Activated CD4-positive, alpha-beta T cell treated with anti-CD3 and anti-CD28 coated beads for 24 hours (primary cell): ENCODE measurements at places on chromosomes 4 and X.
A peak's percentile ranks its signal among the peaks of the same experiment; 100 is the strongest.

DNA sequence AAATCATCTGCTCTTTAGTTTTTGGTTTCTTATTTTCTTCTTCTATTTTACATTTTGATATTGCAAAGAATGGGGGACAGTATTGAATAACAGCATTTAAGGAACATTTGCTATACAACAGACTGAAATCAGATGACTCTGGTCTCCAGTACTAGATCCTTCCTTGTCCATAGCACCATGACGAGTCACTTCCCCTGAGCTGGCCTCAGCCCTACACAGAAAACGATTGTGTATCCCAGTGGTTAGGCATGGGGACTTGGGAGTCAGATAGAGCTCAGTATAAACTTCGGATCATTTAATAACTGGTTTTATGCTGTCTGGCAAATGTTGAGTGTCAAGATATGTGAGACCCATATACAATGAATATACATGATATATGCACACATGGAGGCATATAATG is 44.7 kb upstream of the BEX4 start:
- no peak for DNase-seq

- DNase-seq, result no peak
Observed at GRCh38 chrX:19677121-19677520, 161.8 kb upstream of the MAP3K15 start.

GRCh38 chr4:9925750-9926439 is 95.4 kb downstream of the SLC2A9 start:
- no peak for DNase-seq

- DNase-seq, result peak; percentile 21
Observed at GRCh38 chr4:174522183-174523024, at the start of gene HPGD. TSS of gene HPGD (minus strand) at chr4:174522488. CDS start at chr4:174522451, 37 bp downstream.

DNA sequence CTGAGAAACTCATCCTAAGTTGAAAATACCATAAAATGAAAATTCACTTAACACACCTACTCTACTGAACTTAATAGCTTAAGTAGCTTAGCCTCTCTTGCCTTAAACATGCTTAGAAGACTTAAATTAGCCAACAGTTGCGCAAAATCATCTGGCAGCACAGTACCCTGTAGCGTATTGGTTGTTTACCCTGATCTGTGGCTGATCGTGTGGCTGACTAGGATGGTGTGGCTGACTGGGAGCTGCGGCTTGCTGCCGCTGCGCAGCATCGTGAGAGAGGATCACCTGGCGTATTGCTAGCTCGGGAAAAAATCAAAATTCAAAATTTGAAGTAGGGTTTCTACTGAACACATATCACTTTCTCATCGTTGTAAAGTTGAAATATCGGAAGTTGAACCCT is 6.3 kb downstream of the RUFY3 start:
- DNase-seq, result no peak

- no peak for DNase-seq
Observed at GRCh38 chrX:80808881-80809411, 731 bp downstream of the BRWD3 start.

- DNase-seq, result no peak
Observed at GRCh38 chr4:168723020-168723419, 226.2 kb downstream of the PALLD start.

DNA sequence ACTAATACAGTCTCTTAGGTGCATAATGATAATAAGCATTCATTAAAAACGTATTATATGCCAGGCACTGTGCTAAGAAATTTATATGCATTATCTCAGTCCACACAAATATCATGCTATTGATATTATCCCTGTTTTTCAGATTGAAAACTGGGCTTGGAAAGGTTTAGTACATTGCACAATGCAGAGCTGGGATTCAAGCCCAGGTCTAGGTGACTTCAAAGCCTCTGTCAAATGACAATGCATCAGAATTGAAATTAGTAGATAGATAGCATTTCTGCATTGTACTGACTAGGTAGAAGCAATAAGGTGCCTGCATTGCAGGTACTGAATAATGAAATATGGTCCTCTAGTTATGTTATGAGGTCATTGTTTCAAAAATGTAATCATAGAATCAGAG is 18.2 kb upstream of the SCOC start:
- DNase-seq, result no peak
